ENCODE measurements at places on chromosomes 3 and 15. TPM values are rescaled to one million over a fixed set of nuclear protein-coding genes. Genes with fewer than 3 reads are reported as not detected.

Gene ARIH2
- 269 TPM for total RNA-seq

DNA sequence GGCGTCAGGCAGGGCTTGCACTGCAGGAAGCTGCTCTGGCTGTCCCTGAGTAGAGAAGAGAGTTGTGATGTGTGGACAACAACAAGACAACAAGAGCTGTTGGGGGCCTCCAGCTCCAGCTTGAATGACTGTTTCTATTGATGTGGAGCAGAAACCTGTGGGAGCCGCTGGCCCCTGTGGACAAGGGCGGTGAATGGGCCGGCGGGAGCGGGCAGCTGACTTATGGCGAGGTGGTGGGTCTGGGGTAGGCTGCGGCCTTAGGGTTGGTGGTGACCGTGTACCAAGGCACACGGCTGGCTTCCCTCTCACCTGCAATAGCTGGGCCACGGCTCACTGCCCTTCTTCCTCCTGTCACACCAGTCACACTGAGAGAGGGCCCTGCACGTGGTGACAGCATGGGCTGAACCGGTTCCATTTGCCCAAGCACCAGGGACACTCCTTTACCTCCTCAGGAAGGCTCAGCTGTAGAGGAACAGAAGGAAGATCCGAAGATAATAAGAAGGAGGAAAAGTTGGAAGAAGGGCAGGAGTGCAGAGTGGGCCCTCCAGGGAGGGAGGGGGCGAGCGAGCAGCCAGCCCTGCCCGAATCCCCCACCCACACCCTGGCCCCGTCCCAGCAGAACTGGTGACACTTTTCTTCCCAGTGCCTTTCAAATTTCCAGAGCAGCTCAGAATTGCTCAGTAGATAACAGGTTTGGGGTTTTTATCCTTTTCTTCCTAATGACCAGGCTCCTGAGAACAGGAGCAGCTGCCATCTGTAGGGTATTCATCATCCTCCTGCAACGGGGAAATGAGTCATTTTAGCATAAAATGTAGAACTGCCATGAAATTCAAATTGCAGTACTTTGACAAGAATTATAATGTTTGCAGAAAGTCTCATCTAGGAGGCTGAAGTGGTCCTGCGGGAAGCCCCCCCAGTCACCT, 136.9 kb downstream of the TJP1 start:
- no peak for DNase-seq

DNA sequence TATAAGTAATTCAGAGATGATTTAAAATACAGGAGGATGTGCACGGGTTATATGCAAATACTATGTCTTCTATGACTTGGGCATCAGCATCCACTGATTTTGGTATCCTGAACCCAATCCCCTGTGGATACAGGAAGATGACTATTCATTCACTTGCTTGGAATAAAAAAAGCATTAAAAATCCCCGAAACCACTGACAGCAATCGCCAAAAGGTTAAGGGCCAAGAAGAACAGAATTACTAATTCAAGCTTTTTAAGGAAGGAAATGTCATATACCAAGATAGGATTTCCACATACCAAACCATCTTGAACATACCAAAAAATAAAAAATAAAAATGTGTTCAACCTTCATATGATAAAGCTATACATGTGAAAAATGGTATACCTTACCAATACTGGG, 93.7 kb downstream of the DLG1 start:
- DNase-seq: no peak

DNA sequence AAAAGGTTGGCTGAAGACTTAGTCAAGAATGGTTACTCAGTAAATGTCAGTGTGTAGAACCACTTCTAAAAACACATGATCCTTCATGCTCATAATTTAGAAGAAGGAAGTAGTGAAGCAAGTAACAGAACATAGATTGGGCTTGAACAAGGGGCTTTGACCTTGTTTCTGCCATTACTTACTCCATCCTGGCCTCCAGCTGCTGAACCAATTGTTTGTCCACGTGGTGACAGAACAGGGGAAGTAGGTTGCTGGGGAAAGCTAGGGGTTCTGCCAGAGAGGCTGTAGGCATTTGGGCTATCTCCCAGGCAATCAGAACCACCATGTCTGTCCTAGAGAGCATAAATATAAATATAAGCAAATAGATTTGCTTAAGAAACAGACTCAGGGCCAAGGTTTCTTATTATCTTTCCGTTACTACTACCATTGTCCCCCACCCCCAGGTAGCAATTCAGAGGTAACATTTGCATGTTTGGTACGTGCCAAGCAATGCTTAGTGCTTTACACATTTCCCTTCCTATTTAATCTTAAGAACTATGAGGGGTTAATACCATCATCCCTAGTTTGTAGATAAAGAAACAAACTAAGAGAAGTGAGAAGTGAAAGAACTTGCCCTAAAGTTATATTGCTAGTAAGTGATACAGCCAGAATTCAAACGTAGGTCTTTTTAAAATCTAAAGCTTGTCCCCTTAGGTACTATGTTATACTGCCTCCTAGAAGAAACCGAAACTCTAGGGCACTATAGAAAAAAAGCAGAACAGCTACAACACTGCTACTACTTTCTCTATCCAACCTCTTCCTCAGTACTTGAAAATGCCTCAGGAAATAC, 3.0 kb upstream of the SPG11 start:
- DNase-seq: no peak

Gene CIDEC
- total RNA-seq: 50.5 TPM

Gene ATRIP
- total RNA-seq: 3.7 TPM

Gene KNG1
- 2.0 TPM for total RNA-seq

GRCh38 chr3:109114746-109115145, 3.2 kb downstream of the MORC1 start:
- DNase-seq: no peak

DNA sequence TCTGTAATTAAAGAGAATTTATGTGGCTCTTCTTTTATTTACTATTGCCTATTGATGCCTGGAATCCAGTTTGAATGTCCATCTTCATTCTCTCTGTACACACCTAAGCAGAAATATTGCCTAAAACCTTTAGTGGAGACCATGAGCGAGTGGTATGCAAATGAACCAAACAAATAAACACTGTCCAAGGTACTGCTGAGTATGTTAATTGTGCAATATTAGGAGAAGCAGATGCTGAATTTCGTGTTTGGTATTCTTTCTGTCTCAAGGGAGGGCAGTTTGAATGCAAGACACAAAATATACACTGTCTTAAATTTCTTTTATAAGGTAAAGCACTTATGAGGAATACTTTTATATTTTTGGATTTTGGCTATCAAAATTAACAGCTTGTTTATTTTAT, 440.9 kb downstream of the RBMS3 start:
- no peak for DNase-seq

Gene SI
- total RNA-seq: 24.8 TPM

GRCh38 chr3:67030785-67031740, 33.0 kb downstream of the KBTBD8 start:
- DNase-seq: no peak

- DNase-seq: no peak
Observed at GRCh38 chr3:167691366-167691765, 37.6 kb upstream of the WDR49 start.
